Fibroblast of skin of back (primary cell): ENCODE measurements at places on chromosomes 3 and 15.

- DNase-seq = peak; percentile 81
Measured at GRCh38 chr15:48389691-48390143, 58.5 kb downstream of the DUT start.

DNA sequence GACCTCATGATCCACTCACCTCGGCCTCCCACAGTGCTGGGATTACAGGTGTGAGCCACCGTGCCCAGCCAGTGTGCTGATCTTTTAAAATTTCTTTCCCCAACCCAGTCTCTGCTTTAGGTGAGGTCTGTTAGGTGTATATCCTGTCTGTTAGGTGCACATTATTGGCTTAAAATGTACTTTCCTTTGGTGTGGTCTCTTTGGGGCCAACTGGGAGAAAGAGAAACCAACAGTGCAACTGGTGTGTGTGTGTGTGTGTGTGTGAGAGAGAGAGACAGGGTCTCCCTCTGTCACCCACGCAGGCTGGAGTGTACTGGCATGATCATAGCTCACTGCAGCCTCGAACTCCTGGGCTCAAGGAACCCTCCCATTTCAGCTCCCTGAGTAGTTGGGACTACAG lies 50.3 kb upstream of the GNB5 start:
- no peak for DNase-seq

GRCh38 chr3:16385151-16385550 lies 120.1 kb downstream of the OXNAD1 start:
- DNase-seq = no peak

DNA sequence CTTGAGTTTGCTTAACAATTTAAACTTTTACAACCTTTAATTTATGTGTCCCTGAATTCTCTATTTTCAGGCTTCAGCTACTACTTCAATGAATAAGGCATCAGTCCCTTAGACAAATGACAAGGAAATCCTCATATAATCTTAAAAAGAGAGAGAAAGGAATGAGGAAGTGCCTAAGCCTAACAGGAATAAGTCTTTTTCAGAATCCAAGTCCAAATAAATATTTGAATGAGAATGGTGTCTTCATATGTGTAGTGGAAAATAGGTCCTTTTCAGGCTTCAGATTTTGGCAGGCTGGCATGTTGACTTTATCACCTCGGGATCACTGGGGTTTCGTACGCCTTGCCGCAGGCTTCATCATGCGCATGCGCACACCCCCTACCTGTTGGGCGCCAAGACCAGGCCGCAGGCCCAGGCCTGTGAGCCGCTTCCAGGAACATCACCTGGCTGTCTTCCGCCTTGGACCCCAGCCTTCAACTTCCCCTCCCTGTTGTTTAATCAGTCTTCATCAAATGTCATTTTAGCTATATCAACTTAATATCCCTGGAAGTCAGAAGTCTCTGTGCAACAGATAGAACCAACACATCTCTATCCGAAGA lies 334.5 kb downstream of the SOX2 start:
- DNase-seq = no peak

- DNase-seq = no peak
Measured at GRCh38 chr3:180048103-180048502, 11.4 kb upstream of the PEX5L start.
